Activated CD8-positive, alpha-beta T cell treated with anti-CD3 and anti-CD28 coated beads for 36 hours (primary cell): ENCODE measurements at places on chromosomes 5 and 9.

GRCh38 chr9:93905473-93906133 lies 49.6 kb downstream of the BARX1 start:
- DNase-seq, result no peak

- no peak for DNase-seq
Observed at GRCh38 chr5:113035096-113035495, 58.5 kb downstream of the DCP2 start.

GRCh38 chr5:128346038-128346437 lies 192.0 kb downstream of the FBN2 start:
- DNase-seq, result no peak

DNA sequence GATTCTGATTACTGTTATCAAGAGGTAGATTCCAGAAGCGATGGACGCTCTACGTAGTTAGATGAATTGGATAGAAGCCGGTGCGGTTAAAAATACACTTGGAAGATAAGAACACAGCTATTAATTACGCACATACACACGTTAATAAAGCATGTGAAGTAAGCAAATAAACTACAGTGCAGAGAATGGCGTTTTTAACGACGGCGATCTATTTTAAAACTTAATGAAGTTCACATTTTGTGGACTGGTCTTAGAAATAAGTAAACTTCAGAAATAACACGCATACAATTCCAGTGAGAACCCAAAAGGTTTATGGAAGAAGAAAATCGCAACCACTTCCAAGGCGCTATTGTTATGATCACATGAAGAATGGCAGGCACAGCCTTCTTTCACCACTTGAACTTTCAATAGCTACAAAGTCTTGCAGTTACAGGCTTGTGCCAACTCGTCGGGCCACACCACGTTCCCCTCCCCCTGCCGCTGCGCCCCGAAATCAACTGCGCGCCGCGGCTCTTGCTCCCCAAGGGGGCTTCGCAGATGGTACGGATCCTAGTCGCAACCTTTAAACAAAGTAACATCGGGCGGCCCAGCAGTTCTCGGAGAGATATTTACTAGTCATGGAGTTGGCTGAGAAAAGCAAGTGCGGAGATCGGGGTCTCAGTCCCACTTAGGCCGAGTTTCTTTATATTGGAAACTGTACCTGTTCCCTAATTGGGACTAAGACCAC lies 866 bp upstream of the SEMA6A start:
- DNase-seq, result peak; percentile 7

GRCh38 chr5:105034401-105034763 lies 1471.8 kb upstream of the NUDT12 start:
- DNase-seq, result no peak

DNA sequence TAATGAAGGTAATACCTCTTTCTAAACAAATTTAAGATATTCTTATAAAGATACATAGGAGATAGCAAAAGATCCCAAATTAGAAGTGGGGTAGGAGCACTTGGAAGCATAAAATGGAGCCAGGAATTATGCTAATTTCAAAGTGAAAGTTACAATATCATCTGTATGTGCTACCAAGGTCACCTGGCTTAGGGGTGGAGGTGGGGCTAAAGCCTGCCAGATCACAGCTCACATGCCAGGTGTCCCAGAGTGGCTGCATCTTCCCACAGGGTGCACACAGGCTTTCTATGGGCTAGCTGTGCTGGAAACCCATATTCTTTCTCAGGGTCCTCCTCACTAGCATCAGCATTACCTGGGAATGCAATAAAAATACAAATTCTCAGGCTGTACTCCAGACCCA lies 118.2 kb upstream of the TXNDC8 start:
- DNase-seq, result no peak

DNA sequence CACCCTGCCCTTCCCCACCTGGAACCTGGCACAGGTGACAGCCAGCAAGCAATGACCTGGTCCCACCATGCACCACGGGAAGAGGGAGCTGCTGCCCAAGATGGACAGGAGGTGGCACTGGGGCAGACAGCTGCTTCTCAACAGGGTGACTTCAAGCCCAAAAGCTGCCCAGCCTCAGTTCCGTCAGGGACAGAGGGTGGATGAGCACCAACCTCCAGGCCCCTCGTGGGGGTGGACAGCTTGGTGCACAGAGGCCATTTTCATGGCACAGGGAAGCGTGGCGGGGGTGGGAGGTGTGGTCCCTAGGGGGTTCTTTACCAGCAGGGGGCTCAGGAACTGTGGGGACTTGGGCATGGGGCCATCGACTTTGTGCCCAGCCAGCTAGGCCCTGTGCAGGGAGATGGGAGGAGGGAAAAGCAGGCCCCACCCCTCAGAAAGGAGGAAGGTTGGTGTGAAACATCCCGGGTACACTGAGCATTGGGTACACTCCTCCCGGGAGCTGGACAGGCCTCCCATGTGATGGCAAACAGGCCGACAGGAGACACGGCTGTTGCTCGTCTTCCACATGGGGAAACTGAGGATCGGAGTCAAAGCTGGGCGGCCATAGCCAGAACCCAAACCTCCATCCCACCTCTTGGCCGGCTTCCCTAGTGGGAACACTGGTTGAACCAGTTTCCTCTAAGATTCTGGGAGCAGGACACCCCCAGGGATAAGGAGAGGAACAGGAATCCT lies 1.9 kb downstream of the CEL start:
- no peak for DNase-seq

DNA sequence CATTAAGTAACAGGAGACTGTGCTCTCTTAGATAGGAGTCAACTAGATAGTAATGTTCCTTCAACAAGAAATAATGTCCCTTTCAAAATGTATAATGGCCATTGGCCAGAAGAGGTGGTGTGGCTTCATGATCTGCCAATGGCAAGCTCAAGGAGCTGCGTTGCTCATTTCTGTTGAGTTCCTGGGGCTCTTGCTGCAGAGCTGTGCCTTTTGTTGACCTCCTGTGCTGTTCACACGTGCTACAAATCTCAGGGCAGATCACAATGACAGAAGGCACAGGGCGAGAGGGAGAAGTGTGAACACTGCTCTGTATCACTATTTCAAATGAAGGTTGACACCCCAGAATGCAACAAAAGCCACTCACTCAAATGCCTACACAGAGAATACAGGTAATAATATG lies 16.0 kb upstream of the TBC1D2 start:
- no peak for DNase-seq

DNA sequence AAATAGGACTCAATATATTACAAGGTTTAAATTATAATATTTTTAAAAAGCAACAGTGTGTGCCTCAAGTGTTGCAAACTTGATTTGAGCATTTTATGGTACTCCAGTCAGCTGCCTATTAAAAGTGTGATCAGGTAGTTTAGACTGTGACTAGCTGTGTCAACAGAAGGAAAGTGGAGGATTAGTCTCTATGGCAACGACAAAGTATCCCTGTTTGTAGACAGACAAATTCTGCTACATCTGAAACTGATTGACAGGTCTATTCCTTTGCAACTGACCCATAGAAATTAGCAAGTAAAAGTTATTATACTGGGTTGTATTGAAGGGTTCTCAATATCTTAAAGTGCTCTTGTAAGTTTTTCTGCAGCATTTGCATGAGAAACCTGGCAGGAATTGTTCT lies 249.8 kb upstream of the ARRDC3 start:
- no peak for DNase-seq
